C1 segment of cervical spinal cord (tissue), 14 donors: ENCODE measurements at places on chromosomes 1 and 21.

GRCh38 chr1:30727824-30728223 is 4.4 kb upstream of the MATN1 start:
- DNase-seq = no peak

DNA sequence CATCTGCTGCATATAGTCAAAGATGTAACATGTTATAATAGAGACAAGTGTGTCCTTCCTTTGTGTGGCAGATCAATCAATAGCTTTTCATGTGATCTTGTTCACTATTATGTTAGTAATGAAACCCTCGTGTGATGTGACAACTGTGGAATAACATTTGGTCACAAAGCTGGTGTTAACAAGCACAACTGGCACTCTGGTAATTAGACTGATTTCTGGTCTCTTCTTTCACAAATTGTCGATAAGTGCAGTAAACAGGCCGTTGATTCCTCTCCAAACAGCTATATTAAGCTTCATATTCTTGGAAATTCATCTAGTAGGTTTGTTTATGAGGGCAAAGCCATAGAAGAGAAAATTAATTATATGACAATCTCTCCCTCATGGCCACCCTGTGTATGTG is 616.7 kb upstream of the PTBP2 start:
- no peak for DNase-seq

- no peak for DNase-seq
Observed at GRCh38 chr1:217369271-217369981, 261.5 kb downstream of the GPATCH2 start.

GRCh38 chr21:45407629-45408247 is 2.8 kb downstream of the COL18A1 start:
- DNase-seq = no peak

GRCh38 chr1:9960706-9961562 is 17.7 kb downstream of the NMNAT1 start:
- no peak for DNase-seq

- no peak for DNase-seq
Observed at GRCh38 chr1:238248356-238248755, 357.6 kb upstream of the ZP4 start.
